ENCODE measurements at places on chromosomes 4 and X.
A peak's percentile ranks its signal among the peaks of the same experiment; 100 is the strongest.

- DNase-seq = no peak
Observed at GRCh38 chr4:142345924-142346323, 500.2 kb downstream of the INPP4B start.

DNA sequence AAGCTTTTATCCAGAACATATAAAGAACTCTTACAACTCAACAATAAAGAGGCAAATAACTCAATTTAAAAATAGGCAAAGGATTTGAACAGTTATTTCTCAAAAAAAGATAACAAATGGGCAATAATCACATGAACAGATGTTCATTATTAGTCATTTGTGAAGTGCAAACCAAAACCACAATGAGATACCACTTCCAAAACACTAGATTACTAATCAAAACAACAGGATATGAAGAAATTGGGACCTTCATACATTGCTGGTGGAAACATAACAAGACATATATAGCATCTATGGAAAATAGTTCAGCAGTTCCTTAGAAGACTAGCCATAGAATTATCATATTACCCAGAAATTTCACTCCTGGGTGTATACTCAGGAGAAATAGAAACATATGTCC lies 224.6 kb downstream of the FBXO8 start:
- DNase-seq = no peak

- DNase-seq = no peak
Observed at GRCh38 chr4:53941331-53941730, 123.1 kb downstream of the CHIC2 start.

- no peak for DNase-seq
Observed at GRCh38 chr4:45409536-45409935, 683.2 kb upstream of the GNPDA2 start.

DNA sequence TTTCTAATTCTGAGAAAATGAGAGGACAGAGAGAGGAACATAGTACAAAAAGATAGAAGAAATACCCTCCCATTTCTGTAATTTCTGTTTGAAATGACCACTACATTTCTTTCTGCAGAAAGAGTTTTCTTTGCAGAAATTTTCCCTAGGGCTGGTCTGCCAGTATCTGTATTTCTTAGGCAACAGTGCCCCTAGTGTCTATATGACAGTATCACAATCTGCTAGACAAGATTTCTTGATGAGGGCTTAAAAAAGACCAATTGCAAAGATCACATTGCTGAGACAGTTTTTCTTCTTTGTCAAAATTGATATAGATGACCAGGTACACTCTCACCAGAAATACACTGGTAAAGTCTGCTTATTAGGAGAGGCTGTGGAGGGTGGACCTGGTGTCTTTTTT lies 81.0 kb upstream of the ZDHHC15 start:
- no peak for DNase-seq

GRCh38 chrX:22533898-22534297 lies 261.2 kb downstream of the CBLL2 start:
- DNase-seq = no peak

GRCh38 chr4:7128644-7129043 lies 60.8 kb upstream of the GRPEL1 start:
- no peak for DNase-seq

DNA sequence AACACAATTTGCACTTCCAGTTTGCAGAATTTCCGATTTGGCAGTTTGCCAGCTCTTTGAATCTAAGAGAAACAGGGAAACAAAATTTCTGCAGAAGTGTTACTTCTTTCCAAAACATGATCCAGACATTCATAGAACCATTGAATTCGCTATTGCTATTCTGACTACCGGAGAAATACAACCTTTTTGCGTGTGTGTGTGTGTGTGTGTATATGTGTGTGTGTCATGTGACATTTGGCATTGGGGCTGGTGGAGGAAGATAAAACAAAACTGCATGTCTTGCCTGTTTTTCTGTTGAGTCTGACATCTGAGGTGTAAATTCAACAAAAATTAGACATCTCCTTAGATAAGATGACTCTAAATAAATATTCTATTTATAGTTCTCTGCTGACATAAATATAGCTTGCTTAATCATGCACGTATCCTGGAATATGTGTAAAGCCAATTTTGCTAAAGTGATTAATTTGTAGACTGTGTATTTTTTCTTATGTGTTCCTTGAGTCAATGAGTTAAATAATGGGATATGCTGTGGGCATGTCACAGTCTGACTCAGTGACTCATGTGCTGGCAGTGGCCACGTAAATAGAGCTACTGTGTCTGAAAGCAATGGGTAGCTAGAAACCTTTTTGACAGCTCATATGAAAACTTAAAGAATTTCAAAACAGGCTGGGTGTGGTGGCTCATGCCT lies 98.9 kb downstream of the HPGD start:
- DNase-seq = peak; percentile 48

- DNase-seq = no peak
Observed at GRCh38 chr4:97786306-97786920, 356.9 kb downstream of the STPG2 start.

DNA sequence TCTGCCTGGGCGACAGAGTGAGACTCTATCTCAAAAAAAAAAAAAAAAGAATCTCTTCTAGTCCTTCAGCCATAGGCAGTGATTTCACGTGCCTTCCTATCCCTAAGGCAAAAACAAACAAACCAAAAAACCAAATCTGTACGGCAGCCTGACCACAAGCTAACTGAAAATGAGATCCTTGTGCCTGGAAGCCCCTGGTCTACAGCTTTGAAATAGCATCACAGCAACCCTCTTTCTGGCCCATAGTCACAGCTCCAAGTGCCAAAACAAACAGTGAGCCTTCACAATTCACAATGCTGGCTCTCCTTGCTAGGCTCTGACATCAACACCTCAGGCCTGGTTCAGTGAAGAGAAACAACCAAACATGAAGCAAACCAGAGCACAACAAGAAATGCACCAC lies 46.1 kb downstream of the TMEM150C start:
- DNase-seq = peak; percentile 58

GRCh38 chr4:60463857-60464502 lies 736.1 kb upstream of the ADGRL3 start:
- DNase-seq = no peak

- DNase-seq = peak; percentile 40
Observed at GRCh38 chr4:104989371-104989770, 157.3 kb upstream of the TET2 start.

DNA sequence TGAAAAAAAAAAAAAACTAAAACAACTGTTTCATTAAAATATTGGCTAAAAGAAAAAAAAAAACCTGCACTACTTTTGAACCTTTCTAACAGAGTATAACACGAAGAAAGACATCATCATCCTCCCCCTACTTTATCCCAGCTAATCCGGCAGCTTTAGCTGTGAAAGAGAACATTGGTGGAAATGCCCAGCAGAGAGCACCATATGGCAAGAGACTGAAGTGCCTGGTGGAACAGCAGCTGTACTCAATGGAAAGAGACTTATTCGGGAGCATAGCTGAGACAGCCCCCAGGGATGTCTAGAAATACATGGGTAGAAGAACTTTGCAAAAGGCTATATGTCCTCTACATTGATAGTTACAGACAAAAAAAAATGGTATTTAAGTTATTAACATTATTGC lies 30.3 kb downstream of the STPG2 start:
- no peak for DNase-seq

DNA sequence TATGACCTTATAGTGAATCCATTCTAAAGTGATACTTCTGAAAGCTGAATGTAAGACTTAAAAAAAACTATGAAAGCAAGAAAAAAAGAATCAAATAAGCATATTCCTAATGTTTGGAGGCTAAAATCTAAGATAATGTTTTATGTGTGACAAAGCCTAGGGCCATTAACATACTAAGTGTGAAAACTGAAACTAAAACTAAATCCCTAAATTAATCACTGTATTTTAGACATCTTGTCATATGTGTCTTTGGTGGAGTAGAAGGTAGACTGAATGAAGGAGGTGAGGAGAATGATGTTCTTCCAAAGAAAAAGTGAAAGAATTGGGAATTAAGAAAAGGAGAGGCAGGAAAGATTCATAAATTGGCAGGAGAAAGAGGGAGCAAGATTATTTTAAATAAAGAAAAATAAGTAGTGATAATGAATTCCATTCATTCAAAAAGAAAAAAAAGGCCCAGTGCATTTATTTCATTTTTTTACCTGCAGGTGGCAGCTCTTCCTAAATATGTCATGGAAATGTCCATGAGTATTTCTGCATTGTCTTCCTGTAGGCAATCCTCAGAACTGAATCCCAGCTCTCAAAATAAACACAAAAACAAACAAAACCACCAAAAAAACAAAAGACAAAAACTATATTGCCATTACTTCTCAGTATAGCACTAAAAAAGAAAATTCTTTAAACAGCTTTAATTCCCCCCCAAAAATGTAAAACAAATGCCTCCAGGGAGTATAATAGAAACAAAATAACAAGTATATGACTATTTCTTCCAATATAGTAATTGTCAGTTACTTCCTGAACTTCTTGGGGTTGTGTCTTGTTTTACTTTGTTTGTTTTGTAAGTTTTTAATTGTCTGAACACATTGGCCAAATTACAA lies 17.0 kb upstream of the AP1AR start:
- DNase-seq = no peak

GRCh38 chr4:71020611-71021010 lies 27.2 kb downstream of the DCK start:
- no peak for DNase-seq

- no peak for DNase-seq
Observed at GRCh38 chrX:41095174-41095573, 9.9 kb downstream of the USP9X start.

DNA sequence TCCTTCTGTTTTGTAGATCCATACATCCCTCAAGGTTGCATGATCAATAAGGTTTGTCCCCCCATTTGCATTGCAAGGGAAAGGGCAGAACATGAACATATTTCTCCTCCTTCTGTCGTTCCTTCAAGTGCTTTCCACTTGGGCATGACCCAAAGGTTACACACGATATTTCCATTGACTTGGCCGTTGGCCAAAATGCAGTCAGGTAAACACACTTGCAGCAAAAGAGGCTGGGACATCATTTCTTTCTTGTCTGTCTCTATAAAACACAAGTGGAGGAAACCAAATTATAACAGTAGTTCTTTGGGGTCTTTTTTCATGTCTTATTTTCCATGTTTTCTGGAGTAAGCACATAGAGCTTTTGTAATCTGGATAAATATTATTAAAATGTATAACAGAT lies 156.1 kb downstream of the FRAS1 start:
- DNase-seq = peak; percentile 24

GRCh38 chr4:42519803-42520417 lies 122.6 kb downstream of the SHISA3 start:
- DNase-seq = peak; percentile 63

- DNase-seq = no peak
Observed at GRCh38 chr4:2722033-2722432, 34.1 kb downstream of the TNIP2 start.

GRCh38 chr4:74830928-74831327 lies 36.6 kb upstream of the BTC start:
- DNase-seq = no peak

- DNase-seq = no peak
Observed at GRCh38 chrX:153776611-153777045, 4.2 kb upstream of the SRPK3 start.

DNA sequence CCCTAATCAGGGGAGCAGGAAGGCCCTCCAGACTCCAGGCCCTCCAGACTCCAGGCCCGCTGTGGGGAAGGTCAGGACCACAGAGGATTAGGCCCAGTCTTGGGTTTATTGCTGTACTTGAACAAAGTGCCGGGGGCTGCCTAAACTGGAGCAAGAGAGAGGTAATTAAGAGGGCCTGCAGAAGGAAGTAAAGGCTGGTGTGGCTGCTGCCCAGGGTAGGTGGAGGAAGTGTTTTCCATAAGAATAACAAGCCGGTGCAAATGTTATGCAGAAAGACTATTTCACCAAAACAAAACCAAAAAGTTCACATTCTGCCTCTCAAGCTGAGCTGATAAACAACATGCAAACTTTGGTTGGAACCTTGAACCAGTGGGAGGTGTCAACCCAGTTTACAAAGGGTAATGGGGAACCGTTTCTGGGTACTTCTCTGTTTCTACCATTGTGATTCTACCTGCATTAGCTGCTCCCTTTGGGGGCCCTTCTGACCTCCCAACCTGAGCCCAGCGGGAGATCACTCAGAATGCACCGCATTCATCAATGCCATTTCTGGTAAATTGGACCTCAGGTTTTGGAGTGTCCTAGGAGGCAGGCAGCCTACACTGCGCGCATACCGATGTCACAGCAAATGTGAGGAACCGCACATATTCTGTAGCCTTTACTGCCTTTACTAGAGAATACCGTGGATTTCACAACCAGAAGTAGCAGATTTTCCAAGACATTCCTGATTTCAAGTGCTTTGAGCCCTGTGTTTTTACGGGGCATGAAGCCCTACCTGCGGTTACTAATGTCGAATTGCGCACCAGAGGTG lies 59.7 kb upstream of the BCOR start:
- no peak for DNase-seq

DNA sequence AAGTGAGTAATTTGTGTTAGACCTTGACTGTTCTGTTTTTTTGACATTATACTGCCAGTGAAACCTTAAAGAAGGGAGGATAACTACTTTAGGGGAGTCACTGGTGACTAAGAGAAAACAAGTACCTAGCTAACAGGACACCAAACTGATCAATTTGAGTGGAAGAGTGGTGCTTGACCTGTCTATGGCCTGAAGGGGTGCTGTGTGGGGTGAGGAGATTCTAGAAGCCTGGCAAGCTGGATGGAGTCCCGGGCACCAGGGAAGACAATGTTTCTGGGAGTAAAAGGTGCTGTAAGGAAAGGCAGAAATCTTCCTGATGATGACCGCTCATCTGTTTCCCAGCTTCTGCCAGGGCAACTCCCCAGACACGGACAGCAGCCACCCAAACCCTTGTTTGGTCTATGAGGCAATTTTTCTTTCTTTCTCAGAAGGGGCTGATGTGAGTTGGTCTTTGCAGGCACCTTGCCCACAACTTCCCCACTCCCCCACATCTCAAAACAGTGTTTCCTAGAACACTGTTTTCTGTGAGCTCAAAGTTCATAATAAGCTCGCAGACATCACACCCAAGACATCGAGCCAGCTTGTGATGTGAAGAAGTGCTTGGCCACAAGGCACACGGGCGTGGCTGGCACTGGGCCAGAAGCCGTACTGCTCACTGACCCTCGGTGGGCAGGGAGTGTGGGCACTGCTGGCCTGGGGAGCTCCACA lies 4.6 kb downstream of the TXK start:
- peak; percentile 16 for DNase-seq

DNA sequence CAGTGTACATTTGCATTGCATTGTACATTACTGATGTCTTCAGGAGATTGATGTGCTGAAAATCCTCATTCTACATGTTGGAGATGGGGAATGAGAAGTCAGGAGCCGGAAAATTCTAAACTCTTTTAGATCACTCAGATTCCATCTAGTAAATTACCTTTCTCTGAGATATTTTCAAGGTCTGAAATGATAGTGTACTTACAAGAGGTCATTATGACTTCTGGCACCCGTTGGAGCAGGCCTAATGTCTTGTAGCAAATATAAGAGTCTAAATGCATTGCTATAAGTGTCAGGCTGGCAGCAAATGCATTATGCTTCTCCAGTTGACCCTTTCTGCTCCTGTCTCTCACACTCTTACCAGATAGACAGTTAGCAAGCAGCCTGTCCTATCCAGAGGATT lies 692.8 kb downstream of the GRID2 start:
- no peak for DNase-seq

DNA sequence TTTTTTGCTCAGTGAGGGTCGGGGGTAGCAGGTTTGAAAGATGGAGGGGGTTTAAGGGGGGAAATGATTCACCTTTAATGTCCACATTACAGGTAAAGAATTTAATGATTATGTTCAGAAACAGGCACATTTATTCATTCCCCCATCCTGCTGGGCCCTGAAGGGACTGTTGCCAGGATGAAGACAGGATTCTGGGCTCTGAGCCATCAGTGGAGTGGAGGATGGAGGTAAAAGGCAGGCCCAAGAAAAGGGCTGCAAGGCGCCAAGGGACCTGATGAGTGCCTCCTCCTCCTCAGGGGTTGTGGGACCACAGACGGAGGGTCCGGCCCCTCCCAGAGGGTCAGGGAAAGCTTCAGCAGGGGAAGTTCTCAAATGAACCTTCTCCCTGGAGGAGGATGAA lies 40.4 kb upstream of the PROM1 start:
- no peak for DNase-seq
